ENCODE measurements at places on chromosomes 4 and X.

- no peak for DNase-seq
Observed at GRCh38 chrX:119954374-119954773, 10.8 kb upstream of the NKAP start.

DNA sequence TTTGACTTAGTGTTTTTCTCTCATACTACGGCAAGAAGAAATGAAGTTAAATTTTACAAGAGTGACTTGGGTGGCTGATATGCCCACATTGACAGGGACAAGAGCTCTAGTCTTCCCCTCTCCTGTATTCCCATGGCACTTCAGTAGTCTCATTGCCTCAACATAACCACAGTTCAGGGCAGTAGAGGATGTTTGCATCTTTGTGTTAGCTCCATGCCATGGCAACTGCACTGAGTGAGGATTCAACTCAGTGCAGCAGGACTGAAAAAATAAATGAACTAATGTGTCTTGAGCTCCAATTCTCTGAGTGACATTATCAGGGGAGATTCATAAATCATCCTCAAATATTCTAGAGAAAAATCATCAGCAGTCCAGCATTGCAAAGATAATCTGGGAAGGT is 78.8 kb downstream of the TET2 start:
- DNase-seq: no peak

DNA sequence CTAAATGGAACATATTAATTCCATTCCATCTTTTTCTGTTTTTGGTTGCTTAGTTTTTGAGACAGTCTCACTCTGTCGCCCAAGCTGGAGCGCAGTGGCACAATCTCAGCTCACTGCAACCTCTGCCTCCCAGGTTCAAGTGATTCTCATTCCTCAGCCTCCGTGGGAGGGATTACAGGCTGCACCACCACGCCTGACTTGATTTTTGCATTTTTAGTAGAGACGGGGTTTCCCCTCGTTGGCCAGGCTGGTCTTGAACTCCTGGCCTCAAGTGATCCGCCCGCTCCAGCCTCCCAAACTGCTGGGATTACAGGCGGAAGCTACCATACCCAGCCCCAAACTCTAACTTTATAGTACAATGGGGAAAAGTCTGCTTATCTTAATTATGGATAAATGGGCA is 11.2 kb downstream of the HNRNPD start:
- DNase-seq: peak; percentile 24

DNA sequence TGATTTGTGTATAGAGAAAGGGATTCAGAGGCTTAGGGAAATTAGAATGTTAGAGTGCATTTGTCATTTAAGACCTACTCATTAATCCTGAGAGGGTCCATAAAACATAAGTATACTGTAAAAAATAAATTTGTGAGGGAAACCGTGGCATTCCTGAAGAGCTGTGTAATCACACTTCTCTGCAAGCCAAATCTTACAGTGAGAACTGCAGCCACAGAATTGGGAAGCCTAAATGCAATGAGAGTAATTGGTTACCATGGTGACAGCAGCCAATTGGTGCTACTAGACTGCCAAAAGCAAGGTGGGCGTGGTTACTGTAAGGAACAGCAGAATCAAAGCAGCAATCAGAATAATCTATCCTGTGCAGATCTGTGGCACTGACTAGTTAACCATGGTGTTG is 345.2 kb upstream of the GRID2 start:
- DNase-seq: no peak

DNA sequence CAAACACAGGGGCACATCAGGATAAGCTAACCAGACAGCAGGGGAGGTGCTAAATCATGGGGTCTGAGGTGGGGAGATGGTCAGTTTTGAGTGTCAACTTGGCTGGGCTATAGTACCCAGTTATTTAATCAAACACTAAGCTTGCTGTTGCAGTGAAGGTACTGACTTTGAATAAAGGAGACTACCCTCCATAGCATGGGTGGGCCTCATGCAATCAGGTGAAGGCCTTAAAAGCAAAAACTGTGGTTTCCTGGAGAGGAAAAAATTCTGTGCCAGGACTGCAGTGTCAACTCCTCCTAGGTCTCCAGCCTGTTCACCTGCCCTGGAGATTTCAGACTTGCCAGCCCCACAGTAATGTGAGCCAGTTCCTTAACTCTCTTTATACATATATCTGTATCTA is 12.6 kb upstream of the HSFX2 start:
- no peak for DNase-seq

DNA sequence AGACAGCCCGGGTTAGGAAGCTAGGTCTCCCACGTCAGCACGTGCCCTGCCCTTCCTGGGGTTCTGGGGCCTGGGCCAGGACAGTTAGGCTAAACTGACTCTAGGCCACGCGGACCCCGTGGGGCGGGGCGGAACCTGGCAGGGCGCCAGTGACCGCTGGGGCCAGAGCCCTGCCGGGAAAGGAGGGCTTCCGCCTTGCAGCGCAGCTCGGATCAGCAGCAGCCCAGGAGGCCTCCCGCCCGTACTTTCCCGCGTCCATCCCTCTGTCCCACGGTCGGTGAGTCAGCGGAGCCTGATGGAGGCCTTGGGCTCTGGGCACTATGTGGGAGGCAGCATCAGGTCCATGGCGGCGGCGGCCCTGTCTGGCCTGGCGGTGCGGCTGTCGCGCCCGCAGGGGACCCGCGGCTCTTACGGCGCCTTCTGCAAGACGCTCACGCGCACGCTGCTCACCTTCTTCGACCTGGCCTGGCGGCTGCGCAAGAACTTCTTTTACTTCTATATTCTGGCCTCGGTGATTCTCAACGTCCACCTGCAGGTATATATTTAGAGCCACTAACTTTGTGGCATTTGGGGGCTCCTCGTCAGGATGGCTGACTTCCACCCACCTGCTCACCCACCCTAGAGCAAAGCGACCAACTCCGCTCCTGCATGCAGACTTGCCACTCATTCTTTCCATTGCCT is at the start of gene SMIM10:
SMIM10 (plus strand) TSS at position 191 of the 681 bp plus-strand sequence; CDS start at position 296, 105 bp downstream.
- DNase-seq: no peak

GRCh38 chr4:21366312-21366711 is 582.3 kb downstream of the KCNIP4 start:
- no peak for DNase-seq

GRCh38 chr4:97653701-97654100 is 489.6 kb downstream of the STPG2 start:
- DNase-seq: no peak

DNA sequence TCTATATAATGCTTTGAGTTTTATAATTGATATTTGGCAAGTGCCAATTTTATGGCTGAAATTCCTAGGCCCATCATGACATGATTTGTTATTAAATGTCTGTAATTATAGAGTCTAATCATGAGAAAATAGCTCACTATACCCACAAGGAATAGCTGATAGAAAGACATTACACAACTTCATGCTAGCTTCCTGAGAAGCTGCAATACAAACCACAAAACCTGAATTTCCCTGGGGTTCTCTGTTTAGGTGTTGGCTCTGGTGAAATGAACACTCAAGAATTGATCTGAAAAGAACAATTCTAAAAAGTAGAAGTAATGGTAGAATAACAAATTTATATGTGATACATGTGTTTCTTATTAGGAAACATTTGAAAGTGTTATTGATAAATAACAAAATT is 169.6 kb downstream of the GASK1B start:
- DNase-seq: no peak

- no peak for DNase-seq
Observed at GRCh38 chrX:101219864-101220346, 319 bp downstream of the DRP2 start.

GRCh38 chr4:2804973-2805501 is 12.2 kb downstream of the SH3BP2 start:
- DNase-seq: no peak

GRCh38 chrX:70504772-70505450 is 60.3 kb downstream of the DLG3 start:
- no peak for DNase-seq

GRCh38 chrX:2690856-2691542 is at the start of gene CD99:
CD99 (plus strand) TSS chrX:2691295; CDS start chrX:2691361, 66 bp downstream.
- DNase-seq: peak; percentile 68

GRCh38 chr4:112881842-112882241 is 167.6 kb upstream of the ANK2 start:
- no peak for DNase-seq

GRCh38 chr4:16582036-16582435 is 316.4 kb downstream of the LDB2 start:
- no peak for DNase-seq

DNA sequence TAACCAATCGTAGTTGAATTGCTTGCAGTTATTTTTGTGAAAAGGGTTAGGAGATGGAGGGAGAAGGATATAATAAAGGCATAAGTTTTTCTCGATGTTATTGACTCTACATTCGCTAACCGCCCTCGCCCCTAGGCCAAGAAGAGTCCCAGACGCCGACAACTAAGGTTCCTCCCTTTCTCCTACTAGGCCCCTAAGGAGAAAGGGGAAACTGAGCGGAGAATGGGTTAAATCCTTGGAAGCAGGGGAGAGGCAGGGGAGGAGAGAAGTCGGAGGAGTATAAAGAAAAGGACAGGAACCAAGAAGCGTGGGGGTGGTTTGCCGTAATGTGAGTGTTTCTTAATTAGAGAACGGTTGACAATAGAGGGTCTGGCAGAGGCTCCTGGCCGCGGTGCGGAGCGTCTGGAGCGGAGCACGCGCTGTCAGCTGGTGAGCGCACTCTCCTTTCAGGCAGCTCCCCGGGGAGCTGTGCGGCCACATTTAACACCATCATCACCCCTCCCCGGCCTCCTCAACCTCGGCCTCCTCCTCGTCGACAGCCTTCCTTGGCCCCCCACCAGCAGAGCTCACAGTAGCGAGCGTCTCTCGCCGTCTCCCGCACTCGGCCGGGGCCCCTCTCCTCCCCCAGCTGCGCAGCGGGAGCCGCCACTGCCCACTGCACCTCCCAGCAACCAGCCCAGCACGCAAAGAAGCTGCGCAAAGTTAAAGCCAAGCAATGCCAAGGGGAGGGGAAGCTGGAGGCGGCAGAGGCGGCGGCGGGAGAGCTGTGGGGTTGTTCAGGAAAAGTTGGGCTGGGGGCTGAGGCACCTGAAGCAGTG is 5.9 kb downstream of the ATOH1 start:
- no peak for DNase-seq

DNA sequence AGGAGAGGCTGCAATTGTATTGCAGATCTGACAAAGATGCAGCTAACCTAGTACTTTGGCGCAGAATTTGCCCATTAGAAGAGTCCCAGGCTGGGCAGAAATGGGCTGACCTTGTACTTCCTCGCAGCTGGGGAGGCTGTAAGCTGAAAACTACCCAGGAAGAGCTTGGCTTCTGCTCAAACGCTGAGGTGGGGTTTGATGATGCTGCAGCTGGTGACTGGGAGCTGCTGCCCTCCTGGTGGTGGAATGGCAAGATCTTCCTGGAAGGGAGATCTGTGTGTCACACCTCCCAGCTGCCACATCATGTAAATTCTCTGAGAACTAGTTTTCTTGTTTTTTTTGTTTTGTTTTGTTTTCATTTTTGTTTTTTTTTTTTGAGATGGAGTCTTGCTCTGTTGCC is 17.4 kb downstream of the CCNG2 start:
- no peak for DNase-seq

DNA sequence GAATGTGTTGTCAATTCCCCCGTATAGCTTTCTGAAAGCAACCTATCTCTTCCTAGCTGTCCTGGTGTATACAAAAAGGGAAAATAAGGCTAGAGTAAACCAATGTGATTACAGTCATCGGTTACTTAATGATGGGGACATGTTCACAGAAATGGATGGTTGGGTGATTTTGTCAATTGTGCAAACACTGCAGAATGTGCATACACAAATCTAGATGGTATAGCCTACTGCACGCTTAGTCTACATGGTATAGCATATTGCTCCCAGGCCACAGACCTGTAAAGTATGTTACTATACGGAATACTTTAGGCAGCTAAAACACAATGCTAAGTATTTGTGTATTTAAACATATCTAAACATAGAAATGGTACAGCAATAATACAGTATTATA is 5.1 kb downstream of the DTHD1 start:
- no peak for DNase-seq

DNA sequence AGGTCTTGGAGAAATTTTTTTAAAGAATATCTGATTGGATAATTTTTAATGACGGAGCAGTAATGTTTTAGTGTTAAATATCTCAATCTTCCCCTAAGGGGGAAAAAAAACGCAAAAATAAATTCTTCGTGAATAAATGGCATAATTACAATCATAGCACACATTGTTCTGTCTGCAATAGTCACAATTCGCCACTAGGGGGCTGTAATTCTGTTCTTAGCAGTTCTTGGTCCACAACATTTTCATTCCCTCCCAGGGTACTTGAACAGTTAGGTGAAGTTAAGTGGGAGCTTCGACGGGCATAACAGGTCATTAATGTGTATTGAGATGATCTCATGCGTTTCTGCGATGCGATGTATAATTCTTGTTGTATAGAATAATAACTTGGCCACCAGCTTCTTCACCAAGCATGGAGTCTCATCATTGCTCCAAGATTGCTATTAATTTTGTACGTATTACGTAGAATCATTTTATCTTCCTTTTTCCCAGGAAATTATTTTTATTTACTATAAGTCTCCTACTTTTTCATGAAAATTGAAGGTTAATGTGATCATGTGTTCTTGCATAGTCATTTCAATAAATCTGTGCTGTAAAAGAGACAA is 27.2 kb downstream of the HTR2C start:
- DNase-seq: peak; percentile 32

Data from ACHN (cell line).